ENCODE measurements at places on chromosomes 13 and 19.

DNA sequence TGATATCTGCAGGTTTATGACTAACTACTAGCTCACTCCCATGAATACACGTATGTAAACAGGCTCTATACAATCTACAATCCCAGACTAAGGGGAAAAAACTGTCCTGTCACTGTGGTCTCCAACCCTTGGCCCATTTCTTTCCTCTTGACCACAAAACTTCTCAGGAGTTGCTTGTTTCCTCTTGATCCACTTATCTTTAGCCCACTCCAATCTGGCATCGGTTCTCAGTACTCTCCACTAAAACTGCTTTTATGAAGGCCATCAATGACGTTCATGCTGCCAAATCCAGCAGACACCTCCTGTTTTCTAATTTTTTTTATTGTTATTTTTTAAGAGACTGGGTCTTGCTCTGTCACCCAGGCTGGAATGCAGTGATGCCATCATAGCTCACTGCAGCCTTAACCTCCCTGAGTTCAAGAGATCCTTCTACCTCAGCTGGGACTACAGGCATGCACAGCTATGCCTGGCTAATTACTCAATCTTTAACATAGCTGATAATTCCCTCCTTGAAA lies 31.9 kb upstream of the USPL1 start:
- DNase-seq, result no peak

- DNase-seq, result no peak
Measured at GRCh38 chr19:46962030-46962570, 57.5 kb upstream of the NPAS1 start.

- no peak for DNase-seq
Measured at GRCh38 chr19:18436671-18437490, 1.1 kb downstream of the ISYNA1 start.

DNA sequence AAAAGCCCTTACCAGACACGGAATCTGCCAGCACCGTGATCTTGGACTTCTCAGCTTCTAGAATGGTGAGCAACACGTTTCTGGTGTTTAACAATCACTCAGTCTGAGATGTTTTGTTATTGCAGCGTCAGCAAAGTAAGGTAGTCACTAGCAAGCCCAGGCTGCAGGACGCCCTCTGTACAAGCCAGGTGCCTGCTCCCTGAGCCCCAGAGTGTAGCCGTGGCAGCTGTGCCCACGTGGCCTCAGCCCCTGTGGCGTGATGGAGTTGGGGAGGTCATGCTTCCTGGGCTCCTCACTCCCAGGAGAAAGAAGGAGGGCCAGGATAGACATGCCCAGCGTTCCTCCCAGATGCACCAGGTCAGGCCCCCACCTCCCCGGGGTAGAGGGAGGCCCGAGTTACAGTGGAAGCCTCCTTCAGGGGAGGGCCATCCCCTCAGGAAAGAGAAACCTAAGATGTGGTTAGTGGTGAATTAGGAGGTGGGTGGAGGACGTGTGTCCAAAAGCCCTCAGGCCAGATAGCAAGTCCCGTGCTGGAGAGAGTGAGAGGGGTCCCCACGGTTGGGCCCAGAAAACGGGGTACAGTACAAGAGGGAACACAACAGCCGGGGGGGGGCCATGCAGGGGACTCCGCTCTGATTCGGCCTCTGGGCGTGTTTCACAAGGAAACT lies 169.6 kb upstream of the SOX1 start:
- no peak for DNase-seq

DNA sequence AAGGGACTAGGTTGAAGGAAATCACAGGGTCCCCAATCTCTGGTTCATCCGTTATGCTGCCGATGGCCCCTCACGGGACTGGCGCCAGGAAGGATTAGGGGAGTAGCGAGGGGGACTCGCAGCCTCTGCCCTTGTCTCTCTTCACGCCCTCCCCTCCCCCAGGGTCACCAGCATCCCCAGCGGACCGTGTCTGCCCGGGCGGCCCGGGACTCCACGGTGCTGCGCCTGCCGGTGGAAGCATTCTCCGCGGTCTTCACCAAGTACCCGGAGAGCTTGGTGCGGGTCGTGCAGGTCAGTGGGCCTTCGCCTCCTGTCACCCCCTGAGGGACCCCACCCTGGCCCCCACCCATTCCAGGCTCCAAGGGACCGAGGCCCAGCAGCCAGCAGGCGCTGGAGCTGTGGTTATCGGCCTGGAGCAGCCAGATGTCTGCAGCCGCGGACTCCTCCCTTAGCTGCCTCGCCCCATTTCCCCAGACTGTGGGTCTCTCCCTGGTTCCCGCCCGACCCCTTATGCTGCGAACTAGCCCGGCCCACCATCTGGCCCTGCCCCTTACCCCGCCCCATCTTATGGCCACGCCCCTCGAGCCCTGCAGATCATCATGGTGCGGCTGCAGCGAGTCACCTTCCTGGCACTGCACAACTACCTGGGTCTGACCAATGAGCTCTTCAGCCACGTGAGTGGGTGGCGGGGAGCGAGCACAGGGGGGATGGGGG lies 5.4 kb downstream of the PNPLA6 start:
- DNase-seq, result no peak

DNA sequence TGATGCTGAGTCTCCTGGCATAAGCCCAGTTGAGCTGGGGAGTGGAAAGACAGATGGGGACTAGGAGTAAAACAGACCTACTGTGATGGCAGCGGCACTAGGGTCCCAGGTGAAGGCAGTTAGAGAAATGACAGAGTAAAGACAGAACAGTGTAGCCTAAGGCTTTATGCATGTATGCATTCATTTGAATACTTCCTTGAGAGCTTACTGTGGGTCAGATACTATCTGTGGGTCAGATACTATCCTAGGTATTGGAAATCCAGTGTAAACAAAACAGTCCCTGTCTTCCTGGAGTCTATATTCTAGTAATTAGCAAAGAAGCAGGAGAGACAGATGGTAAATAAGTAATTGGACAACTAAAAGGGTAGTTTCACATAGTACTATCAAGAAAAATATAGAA lies 73.7 kb upstream of the LRCH1 start:
- no peak for DNase-seq

- DNase-seq, result no peak
Measured at GRCh38 chr19:15394426-15394825, 14.8 kb upstream of the AKAP8 start.

- DNase-seq, result no peak
Measured at GRCh38 chr13:51914137-51914493, 52.3 kb downstream of the CCDC70 start.

GRCh38 chr13:91085127-91085526 lies 262.4 kb upstream of the MIR17HG start:
- DNase-seq, result no peak

- DNase-seq, result no peak
Measured at GRCh38 chr13:95118541-95119324, 182.5 kb downstream of the ABCC4 start.

- no peak for DNase-seq
Measured at GRCh38 chr13:113540523-113540922, 44.0 kb upstream of the TFDP1 start.

DNA sequence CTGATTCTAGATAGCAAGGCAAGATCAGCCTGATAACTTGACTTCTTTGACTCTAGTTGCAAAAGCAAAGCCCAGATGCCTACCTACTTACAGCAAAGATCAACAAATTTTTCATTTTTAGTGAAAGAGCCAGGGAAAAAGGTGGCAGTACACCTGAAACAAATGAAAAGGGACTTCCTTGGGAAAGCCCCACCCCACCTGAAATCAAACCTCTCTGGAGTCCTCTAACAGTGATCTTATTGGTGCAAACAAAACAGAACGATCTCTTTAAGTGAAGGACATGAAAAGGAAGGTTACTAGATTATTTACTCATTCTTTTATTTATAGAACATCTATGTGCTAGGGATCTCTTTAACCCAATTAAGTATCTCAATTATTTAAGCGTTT lies 507 bp upstream of the LCP1 start:
- no peak for DNase-seq

DNA sequence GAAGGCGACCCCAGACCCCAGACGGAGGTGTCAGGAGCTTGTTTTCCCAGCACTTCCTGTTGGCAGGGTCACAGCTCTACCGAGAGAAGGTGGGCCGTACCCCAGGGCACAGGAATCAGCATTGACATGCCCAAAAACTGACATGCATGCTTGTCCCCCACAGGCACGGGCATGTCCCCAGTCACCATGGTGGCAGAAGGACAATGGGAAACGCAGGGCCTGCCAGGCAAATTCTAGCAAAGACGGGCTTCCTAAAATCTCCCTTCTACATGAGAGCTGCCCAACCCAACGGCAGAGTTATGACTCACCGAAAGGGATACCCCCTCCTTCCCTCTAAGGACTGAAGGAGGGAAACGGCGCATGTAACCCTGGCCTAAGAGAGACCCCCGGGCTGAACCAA lies 18.5 kb downstream of the TSHZ3 start:
- DNase-seq, result no peak

DNA sequence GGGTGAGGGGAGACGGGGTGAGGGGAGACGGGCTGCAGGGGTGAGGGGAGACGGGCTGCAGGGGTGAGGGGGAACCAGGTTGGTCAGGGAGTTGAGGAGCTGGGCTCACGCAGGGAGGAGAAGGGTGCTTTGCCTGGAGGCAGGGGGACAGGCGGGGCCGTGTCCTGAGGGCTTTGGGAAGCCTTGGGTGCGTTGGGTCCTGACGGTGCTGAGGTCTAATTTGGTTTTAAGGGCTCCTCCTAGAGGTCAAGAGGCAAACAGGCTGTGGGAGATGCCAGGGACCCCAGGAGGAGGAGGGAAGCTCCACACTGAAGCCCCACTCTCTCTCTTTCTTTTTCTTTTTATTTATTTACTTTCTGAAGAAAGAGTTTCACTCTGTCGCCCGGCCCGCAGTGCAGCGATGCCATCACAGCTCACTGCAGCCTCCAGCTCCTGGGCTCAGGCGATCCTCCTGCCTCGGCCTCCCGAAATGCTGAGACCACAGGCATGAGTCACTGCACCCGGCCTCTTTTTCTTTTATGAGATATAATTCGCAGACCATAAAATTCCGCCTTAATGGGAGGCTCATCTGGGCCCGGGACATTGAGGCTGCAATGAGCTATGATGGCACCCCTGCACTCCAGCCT lies 9.3 kb upstream of the MISP start:
- no peak for DNase-seq

GRCh38 chr19:2150794-2151338 lies 500 bp downstream of the AP3D1 start:
- peak; percentile 30 for DNase-seq

GRCh38 chr13:76692346-76692745 lies 193.9 kb downstream of the KCTD12 start:
- no peak for DNase-seq

DNA sequence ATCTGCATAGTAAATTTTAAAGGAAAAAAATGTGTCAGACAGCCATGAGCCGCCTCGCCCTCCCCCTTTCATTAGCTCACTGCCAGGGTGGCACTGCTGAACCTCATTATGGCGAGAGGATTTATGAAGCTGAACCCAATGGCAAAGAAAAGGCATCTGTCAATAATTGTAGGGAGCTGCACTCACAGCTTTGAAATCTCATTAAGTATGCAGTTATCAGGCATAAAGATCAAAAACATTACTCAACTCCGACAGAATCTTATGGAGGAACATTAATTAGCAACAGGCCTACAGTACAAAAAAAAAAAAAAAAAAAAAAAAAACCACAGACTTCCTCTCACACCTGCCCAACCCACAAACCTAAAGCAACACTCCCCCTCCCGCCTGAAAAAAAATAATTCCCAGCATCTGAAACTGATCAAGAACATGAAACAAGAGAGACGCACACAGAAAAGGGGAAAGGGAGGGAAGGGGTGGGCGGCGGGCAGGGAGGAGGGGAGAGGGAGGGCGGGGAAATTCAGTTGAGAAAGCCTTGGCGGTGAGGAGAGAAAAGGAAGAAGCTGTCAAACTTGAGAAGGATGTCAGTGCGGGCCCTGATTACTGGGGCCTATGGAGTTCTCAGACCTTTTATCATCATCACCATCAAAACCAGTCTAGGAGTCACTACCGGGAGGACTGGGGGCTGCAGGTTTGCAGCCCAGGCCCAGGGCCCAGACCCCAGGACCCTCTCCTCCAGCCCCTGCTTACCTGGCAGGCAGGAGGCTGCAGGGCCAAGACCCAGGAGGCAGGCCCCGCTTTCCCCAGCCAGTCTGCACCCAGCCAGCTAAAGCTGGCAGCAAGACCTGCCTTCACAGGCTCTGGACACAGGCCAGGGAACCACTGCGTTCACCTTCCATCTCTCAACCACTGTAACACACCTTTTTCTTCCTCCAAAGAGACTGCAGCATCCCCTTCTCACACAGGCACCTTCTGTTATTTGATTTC lies 8.9 kb downstream of the TSHZ3 start:
- no peak for DNase-seq

- DNase-seq, result no peak
Measured at GRCh38 chr19:39251846-39252245, 3.2 kb upstream of the IFNL4 start.

- DNase-seq, result no peak
Measured at GRCh38 chr19:28487999-28488398, 725.0 kb downstream of the UQCRFS1 start.

DNA sequence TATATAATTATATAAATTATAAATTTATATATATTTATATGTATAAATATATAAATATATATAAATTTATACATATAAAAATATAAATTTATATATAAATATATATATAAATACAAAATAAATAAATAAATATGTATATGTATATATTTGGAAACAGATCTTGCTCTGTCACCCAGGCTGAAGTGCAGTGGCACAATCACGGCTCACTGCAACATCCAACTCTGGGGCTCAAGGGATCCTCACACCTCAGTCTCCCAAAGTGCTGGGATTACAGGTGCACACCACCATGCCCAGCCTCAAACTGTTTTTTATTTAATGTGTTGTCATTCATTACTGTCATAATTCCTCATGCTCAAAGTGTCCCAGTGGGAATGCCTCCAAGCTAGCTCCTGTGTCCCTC lies 25.2 kb upstream of the PDCD5 start:
- DNase-seq, result no peak

GRCh38 chr13:104355041-104355670 lies 1288.9 kb upstream of the SLC10A2 start:
- DNase-seq, result no peak

DNA sequence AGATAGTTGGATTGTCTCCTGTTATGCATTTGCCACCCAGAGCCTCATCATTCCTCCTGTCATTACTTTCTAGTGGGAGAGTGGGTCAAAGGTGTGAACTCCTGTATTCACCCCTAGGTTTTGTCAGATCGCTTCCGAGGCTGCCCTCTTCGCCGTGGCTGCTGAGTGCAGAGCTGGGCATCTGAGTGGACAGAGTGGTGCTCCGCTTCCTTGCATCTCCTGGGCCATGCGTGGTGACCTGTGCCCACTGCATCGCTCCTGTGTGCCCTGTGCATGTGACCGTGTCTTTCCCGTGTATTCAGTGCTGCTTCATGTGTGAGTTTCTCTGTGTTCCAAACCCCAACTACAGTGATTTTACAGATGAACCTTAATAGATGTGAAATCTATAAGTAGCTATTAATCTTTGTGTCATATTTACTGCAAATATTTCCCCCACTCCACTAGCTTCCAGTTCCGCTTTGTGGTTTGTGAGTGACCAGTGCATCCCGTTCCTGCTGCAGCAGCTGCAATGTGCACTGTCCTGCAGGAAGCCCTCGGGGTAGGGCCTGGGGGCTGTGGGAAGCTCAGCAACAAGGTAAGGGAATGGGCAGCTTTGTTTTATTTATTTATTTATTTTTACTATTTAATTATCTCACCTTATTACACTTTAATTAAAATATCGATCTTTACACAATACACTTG lies 53.1 kb downstream of the C13orf46 start:
- DNase-seq, result no peak

All from memory B cell (primary cell).